ENCODE measurements at places on chromosomes 12 and 14.

DNA sequence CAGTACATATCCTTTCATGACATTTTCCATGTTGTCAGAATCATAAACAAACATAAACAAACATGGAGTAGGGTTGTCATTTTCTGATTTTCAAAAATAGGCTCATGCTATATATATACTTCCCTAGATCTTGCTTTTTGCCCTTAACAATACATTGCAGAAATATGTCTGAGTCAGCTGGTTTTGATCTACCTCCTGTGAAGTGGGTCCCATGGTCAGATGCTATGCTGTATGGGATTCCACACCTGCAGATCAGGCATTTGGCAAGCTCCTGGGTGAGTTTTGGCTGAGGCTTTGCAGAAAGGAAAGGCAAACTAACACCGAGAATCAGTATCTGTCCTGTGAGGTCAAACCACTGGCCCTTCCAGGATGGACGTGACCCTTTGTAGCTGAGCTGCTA, 183.0 kb upstream of the ARID2 start:
- no peak for DNase-seq

DNA sequence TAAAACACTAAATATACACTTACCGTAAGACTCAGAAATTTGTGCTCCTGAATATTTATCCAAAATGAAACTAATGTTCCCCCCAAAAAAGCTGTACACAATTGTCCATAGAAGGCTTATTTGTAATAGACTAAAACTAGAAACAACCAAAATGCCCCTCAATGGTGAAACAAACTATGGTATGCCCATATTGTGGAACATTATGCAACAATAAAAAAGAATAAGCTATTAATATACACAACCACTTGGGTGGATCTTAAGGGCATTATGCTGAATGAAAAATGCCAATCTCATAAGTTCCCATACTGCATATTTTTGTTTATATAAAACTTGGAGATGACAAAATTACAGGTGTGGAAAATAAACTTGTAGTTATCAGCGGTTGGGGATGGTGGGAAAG, 357.4 kb downstream of the KCNH5 start:
- no peak for DNase-seq

GRCh38 chr14:36659010-36659821, 2.4 kb upstream of the PAX9 start:
- no peak for DNase-seq

DNA sequence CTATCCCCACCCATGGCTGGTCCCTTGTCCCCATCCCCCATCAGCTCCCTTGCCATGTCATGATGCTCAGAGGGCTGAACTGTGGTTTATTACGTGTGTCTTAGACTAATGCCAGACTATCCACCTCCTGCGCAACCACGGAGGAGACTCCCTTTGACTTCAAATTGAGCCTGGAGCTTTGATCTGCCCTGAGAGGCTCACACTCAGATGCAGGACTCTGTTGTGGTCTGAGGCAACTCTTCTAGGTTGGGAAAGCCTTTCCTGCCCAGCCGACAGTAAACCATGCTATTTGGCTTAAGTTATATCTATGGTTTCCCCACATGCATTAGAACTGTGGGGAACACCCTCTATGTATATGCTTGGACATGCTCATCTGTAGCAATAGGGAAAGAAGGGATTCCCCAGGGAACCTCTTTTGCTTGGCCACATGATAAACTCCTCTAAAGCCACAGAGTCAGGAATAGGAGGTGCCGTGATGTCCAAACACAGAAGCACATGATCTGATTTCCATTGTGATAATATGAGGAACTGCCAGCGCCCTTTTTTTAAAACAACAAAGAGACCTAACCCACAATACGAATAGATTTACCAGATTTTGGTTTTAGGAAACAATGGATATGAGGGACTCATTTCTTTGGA, 11.1 kb upstream of the LGALS3 start:
- DNase-seq = peak; percentile 38

All from CD4-positive, alpha-beta T cell treated with Interleukin-4 for 1 hour (primary cell).